ENCODE measurements at places on chromosomes 1 and 21.

GRCh38 chr1:221350091-221350490 lies 391.8 kb downstream of the DUSP10 start:
- no peak for DNase-seq

DNA sequence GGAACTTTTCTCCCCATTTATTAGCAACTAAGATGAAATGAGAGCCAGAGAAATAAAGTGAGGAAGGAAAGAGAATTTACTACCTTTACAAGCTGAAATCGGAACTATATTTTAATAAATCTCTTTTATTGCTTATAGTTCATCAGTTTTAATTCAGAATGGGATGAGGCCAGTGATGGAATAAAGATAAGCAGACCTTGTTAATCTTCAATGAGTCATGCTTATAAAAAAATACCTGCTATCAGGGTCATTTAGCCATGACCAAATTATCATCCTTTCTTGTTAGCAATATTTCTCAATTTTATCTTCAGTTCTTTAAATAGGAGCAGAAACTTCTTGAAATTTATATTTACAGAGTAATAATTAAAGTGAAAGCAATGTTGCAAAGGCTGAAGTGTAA lies 26.1 kb downstream of the RGS4 start:
- no peak for DNase-seq

- DNase-seq = no peak
Measured at GRCh38 chr1:197838836-197839235, 63.6 kb upstream of the DENND1B start.

GRCh38 chr1:143736562-143736961 lies 235.2 kb downstream of the FAM72C start:
- DNase-seq = no peak

GRCh38 chr1:247295274-247295684 lies 36.4 kb downstream of the ZNF496 start:
- no peak for DNase-seq

Measured in activated T-helper 1 cell treated with anti-CD3 and anti-CD28 coated beads, Interleukin-12 subunit alpha, Interleukin-12 subunit beta, Interleukin-2, Interleukin-4 antibody, amounts not matched to agents 30 ng/mL and 10 ng/mL and 1 ng/mL, durations not matched to agents 14 hours and 24 hours and 36 hours (primary cell).